ENCODE measurements at places on chromosomes 2 and 18.

DNA sequence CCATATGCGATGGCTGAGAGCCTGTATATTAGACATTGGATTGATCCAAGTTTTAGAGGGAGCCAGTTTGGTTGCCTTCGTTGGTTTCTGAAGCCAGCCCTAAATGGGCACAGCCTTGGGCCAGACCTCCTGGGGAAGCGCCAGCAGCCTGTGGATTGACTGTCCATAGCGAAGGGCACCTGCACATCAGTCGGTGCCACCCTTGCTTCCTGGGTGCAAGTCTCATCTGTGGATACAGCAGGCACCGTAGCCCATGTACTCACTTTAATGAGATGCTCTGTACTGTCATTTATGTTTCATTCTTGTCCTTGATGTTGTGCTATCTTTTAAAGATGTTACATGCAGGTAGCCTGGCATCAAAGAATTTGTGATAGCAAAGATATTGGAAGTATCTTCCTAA lies 536.4 kb upstream of the NRP2 start:
- no peak for DNase-seq

- no peak for DNase-seq
Measured at GRCh38 chr18:59633961-59634485, 63.2 kb downstream of the CCBE1 start.

- DNase-seq: no peak
Measured at GRCh38 chr2:127410871-127411652, 7.2 kb upstream of the PROC start.

- DNase-seq: no peak
Measured at GRCh38 chr2:202577250-202578183, 57.3 kb upstream of the FAM117B start.

DNA sequence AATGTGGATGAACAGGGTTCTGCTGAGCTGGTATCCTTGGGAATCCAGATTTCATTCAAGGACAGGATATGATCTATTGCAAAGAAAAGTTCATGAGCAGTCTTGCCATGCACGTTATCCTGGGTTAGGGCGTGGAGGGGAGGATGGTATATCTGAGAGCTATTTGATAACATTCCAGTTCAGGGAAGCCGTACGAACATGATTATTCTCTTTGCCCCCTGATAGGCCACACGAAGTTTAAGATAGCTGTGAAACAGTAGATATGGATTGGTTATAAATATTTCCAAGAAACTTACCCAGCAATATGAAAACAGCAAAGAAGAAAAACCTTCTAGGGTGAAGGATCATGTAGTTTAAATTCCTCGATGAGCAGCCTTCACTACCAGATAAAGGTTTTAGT lies 171.9 kb downstream of the LTBP1 start:
- DNase-seq: no peak

DNA sequence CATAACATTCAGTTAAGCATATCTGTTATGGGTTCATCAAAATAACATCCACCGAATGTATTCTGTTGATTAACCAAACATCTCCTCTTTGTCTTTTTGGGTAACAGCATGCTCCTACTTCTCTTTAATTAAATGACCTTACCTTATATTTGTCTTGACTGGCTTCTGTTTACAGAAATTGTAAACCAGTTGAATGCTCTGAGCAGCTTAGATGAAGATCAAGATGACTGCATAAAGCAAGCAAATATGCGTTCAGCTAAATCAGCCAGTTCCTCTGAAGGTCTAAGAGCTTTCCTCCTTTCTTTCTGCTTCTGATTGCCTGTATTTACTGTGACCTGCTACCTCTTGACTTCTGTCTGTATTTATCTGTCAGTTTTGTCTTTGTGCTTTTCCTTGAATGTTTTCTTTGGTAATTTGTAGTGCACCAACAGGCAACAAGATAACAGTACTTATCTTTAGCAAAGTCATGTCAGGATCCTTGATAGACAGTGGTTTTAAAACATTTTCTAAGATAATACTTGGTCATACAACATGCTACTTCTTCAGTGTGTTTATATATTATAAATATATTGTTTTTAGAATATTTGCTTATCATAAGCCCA lies 152.8 kb downstream of the EHBP1 start:
- no peak for DNase-seq

- DNase-seq: no peak
Measured at GRCh38 chr2:100393362-100393761, 24.1 kb downstream of the CHST10 start.

GRCh38 chr18:47772374-47773248 lies 157.8 kb downstream of the SMAD2 start:
- peak; percentile 5 for DNase-seq

- no peak for DNase-seq
Measured at GRCh38 chr2:137797641-137798040, 166.6 kb upstream of the HNMT start.

DNA sequence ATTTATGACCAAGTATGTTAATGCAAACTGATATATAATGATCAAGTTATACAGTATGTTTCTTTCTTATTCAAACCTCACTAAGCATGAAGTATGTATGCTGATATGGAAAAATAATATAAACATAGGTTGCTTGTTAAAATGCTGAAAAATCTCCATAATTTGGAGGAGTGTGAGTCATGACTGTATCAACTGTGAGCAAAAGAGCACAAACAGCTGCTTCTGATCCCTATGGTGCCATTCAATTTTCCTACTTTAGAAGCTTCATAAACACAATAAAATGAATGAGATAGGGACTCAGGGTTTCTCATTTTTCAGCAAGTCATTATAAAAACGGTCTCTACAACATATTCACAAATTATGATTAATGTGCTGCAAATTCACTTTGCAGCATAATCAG lies 129.9 kb upstream of the TFPI start:
- DNase-seq: no peak

GRCh38 chr18:58297198-58297597 lies 253.2 kb downstream of the NEDD4L start:
- DNase-seq: no peak

DNA sequence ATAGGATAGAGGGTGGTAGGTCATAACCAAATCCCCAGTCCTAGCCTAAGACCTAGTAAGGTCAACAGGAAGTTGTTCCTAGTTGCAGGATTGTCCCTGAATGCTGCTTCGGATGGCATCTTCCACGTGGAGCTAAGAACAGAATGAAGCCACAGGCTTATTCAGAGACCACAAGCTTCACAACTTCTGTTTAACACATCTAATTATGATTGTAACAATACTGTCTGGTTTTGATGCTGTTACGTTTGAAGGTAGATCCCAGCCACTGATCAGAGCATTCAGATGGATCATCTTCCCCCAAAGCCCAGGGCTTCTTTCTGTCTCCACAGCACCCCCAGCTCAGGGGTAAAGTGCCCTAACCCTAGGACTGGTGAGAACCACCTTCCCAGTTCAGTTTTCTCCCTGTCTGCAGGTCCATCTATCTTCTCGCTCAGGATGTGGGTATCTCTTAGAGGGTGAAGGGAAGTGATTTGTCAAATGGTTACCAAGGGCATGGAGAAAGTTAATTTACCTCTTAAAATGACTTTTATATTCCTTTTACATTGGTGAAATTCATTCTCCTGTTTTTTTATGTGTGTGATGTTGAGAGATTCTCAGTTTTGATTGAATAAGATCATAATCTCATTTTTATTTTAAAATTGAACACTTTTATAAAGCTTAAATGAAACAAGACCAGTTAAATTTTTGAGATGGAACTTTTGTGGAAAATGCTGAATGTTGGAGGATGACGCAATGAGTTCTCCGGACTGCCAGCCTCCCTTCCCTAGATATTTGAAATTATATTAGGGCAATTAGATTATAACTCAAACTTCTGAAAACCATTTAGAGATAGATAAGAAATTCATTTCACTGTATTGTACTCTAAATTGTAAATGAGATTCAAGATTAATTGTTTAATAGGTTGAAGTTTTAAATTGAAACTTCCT lies 66.5 kb downstream of the RHBDD1 start:
- DNase-seq: no peak

- no peak for DNase-seq
Measured at GRCh38 chr2:10241641-10242430, 60.9 kb upstream of the HPCAL1 start.

GRCh38 chr2:109313343-109313742 lies 184.3 kb downstream of the SH3RF3 start:
- DNase-seq: no peak

DNA sequence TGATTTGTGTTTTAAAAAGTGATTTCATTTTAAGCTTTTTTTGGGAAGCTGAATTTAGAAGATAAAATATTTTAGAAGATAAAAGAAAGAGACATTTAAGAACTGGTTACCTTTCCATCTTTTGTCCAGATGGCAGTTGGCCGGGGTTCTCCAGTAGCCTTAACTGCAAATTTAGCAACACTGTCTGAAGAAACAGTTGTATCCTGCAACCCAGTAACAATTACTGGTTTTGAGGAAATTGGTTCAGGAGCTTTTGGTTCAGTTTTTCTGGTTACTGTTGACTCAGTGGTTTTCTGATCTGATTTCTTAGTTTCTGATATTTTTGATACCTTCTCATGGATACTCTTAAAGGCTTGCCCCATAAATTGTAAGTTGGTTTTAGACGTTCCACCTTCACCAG lies 49.9 kb downstream of the PLEKHA3 start:
- DNase-seq: no peak

- DNase-seq: no peak
Measured at GRCh38 chr2:8382485-8382884, 299.4 kb upstream of the ID2 start.

- DNase-seq: no peak
Measured at GRCh38 chr2:47359375-47359868, 43.5 kb upstream of the MSH2 start.

DNA sequence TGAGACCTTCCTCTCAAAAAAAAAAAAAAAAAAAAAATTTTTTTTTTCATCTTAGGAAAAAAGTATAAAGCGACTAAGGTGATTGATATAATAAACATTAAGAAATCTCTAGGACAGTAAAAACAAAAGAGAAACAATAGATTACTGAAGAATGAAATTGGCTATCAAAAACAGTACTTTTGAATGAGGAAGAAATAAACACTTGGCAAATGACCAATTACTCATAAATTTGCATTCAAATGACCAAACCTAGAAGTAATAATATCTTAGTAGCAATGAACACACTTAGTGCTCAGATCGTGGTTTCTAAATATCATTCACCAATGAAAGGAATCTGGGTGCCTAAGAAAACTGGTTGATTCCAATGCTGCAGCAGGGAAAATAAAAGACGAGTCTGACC lies 10.3 kb upstream of the SCRN3 start:
- DNase-seq: no peak
